Diencephalon (tissue), 1 donor: ENCODE measurements at places on chromosomes 6 and 20. TPM values are rescaled to one million over a fixed set of nuclear protein-coding genes. Genes with fewer than 3 reads are reported as not detected.

NKX2-2 gene
- 3.5 TPM for total RNA-seq

RAB22A gene
- total RNA-seq, result 39.2 TPM

TINAG gene
- total RNA-seq, result not detected

SLC22A2 gene
- total RNA-seq, result 0.46 TPM

CDH22 gene
- total RNA-seq, result 5.1 TPM

SFT2D1 gene
- 21.9 TPM for total RNA-seq

STX7 gene
- 73.6 TPM for total RNA-seq

ARFGEF3 gene
- 47.3 TPM for total RNA-seq

CD93 gene
- 13.6 TPM for total RNA-seq

ULBP1 gene
- total RNA-seq, result 0.23 TPM

CCN6 gene
- total RNA-seq, result not detected

CST5 gene
- total RNA-seq, result not detected

HLA-DQB1 gene
- 4.4 TPM for total RNA-seq

DEFB132 gene
- not detected for total RNA-seq

DLK2 gene
- 8.3 TPM for total RNA-seq

HLA-DRB5 gene
- 3.0 TPM for total RNA-seq

CTSZ gene
- 18.7 TPM for total RNA-seq

TRIM26 gene
- total RNA-seq, result 21.7 TPM
